ENCODE measurements at places on chromosomes 3 and 15.

DNA sequence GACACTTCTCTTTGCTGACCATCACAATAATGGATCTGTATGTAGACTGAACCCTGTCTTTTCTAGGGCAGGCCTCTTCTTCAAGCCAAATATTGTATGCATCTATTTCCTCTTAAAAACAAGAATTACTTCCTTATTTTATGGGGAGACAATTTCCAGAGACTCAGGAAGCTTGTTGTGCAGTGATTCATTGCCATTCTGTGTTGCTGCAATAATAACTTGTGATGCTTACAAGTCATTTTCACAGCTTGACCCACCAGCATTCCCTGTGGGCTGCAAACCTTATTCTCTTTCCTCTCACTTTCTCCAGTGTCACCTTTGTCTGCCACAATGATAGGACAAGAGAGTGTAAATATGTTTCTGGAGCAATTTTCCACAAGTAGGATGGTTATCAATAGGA, 276.7 kb upstream of the SGO1 start:
- no peak for DNase-seq

DNA sequence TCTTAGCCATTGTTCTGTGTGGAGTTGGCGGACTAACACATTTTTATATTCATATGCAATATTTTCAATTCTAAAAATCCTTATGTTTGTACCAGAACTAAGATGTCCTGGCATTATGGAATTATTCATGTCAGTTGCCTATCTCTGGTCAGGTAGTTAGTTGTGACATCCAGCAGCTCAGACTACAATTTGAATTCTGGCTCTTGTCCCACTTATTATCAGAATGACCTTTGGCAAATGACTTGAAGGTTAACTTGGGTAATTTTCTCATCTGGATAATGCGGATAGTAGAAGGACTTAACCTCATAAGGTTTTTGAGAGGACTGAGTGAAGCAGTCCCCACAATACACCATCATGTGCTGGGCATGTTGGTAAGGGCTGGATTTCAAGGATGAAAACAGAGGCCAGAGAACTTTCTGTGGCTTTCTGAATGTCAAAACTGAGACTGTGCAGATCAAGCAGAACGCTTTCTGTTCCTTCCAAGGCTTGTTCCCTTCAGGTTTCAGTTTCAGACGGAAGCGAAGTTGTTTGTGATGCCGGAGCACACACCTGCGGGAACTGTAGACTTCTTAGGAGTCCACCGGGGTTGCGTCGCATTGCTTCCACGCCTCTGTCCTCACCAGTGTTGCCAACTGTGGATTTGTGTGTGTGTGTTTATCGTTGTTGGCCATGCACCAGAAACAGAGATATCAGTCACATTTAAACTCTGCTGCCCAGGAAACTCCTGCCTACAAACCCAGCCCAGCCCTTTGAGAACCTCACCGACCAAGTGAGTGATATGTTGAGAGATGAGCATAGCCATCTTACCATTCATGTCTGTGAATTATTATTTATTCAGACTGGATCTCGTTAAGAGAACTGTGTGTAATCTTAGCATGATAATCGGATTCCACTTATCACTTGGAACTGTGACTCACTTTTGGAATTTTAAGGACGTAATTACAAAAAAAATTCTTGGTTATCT, 76.0 kb downstream of the PTPRG start:
- DNase-seq: no peak

DNA sequence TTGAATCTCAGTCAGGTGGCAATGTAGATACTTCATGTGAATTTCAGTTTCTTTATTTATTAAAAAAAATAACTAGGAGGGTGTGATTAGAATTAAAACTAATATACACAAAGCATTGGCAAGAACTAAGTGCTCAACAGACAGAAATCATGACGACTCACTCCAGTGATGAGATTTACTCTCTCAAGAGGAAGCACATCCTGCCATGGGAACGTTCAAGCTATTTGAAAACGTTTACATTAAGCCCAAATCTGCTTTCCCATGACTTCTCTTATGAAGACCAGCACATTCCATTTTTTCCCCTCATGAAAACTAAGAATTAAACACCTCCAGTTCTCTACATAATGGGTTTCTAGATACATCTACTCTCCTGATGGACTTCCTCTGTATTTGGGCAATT, 8.5 kb downstream of the WDR53 start:
- no peak for DNase-seq

- no peak for DNase-seq
Observed at GRCh38 chr3:41457176-41457575, 257.9 kb downstream of the CTNNB1 start.

GRCh38 chr3:40333416-40333815, 23.9 kb downstream of the EIF1B start:
- DNase-seq: no peak

- no peak for DNase-seq
Observed at GRCh38 chr3:158165730-158166129, 55.8 kb downstream of the RSRC1 start.

GRCh38 chr15:51190424-51191068, 95.8 kb upstream of the TNFAIP8L3 start:
- no peak for DNase-seq

DNA sequence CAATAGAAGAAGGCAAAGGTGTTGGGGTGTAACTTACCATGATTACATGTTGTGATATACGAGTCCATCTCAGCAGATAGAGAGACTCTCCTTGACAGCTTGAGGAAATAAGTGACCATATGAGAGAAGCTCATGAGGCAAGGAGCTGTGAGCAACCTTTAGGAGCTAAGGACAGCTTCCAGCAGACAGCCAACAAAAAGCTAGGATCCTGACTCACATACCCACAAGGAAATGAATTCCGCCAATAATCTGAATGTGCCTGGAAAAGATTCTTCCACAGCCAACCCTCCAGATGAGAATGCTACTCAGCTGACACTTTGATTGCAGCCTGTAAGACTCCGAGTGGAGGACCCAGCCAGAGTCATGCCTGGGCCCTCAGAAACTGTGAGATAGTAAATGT, 339.6 kb upstream of the TPRG1 start:
- DNase-seq: no peak

All from CD8-positive, alpha-beta memory T cell (primary cell).